ENCODE measurements at places on chromosomes 12 and 14.

- no peak for DNase-seq
These were observed 138.6 kb downstream of the RPS29 start for GRCh38 chr14:49447540-49448107.

GRCh38 chr12:93852173-93852591, 175.0 kb downstream of the CRADD start:
- DNase-seq: no peak

DNA sequence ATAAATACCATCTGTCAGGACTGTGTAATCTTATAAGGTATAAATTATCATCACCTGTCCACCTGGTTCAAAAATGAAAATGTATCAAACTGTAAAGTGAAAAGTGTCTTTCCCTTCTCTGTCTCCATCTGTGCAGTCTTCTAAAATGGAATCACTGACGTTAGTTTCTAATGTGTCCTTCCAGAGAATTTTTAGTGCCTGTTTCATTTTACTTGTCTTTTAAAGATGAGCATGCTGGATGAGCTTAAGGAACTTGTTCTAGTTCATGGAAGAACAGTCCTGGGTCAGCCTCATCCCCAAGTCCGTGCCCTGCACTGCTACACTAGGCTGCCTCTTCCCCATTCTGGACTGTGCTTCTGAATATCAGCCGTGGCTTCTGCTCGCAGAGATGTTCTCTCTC, 5.4 kb upstream of the NT5DC3 start:
- no peak for DNase-seq

- DNase-seq: no peak
These were observed 130.7 kb downstream of the NTF3 start for GRCh38 chr12:5562581-5562980.

DNA sequence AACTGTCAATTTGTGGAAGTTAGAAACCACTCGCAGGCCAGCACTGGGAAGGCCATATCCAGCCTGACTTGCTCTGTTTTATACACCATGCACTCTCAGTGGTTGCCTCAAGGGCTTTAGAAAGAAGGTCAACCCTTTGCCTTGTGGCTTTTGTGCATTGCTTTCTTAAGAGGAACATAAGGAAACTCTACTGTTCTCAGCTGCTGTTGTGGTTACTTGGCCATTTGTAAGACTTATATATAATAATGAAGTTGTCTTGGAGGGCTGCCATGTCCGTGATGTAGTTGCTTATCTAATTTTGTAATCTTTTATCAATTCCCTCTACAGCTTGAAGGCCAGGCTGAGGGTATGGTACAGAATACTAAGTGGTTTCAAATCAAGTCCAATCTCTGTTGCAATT, 637.8 kb downstream of the DIO2 start:
- no peak for DNase-seq

DNA sequence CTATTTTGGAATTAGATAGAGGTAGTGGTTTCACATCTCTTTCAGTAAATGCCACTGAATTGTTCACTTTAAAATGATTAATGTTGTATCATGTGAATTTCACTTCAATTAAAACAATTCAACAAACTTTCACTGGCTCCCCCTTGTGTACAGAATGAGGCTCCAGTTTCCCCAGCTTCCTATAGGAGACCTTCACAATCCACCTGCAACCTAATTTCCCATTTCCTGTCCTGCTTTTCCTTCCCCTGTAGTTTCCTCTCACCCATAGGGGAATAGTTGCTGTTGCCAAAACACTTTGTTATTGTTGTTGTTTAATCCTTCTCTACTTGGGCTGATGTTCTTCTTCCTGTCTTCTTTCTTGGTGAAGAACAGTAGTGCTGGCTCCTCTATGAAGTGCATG, 59.8 kb downstream of the NPAS3 start:
- no peak for DNase-seq

DNA sequence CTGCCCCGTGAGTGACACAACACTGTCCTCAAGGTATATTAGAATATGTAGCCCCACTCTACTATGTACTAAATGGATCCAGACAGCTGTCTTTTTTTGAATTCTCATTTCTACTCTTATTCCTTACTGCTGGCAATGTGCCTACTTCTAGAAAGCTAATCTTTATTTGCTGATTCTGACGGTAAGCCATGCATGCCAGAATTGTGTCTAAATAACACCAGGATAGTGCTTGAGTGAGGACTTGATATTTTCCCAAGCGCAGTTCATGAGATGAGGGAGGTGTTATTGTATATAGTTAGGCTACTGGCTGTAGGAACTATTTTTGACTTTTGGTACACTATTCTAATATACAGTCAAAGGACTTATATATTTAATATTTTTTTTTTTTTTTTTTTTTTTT, 316.2 kb upstream of the NAV3 start:
- DNase-seq: no peak

DNA sequence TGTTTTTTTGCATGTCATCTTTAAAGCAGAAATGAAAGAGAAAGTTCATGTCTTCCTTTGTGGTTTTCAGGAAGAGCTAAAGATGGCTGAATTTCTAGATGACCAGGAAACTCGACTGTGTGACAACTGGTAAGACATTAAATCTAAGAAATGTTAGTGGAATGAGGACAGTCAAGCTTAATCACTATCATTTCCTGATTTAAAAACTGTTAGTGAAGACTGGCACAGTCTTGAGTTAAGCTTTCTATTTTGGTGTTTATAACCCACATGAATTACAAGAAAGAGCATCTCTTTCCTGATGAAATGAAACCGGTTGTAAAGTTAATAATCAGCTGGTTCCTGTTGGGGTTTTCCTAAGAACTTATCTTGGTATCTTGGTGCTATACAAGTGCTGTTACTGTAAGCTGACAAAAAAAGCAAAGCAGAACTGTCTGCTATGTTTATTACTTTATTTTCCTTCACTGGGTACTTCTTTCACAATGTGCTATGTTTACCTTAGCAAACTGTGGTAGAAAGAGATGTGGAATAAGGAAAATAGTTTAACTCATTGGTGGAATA, 5.2 kb downstream of the TRAFD1 start:
- DNase-seq: peak; percentile 13

DNA sequence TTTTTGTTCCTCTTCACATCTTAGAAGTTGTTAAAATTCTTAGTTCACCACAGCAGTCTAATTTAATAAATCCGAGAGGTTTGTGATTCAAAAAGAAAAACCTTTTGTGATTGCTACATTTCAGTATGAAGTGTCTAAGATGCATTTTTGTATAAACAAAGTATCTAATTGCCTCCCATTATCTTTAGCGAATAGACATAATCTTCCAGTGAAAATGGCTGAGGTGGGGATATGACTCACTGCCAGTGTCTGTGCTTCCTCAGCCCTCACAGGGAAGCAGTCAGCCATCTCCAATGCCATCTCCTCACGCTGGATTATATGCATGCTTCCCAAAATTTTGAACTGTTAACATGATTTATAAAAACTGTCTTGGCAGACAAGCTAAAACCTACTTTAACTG, 7.6 kb downstream of the GCH1 start:
- no peak for DNase-seq

DNA sequence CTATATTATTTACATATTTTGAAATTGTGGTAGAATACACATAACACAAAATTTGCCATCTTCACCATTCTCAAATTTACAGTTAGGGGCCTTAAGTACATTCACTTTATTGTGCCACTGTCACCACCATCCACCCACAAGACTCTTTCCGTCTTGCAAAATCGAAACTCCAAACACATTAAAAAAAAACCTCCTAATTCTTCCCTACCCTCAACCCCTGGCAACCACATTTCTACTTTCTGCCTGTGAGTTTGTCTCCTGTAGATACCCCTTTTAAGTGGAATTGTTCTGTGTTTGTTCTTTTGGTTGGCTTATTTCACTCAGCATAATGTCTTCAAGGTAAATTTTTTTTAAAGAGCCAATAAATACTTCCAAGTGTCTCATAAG, 31.6 kb upstream of the AMIGO2 start:
- peak; percentile 32 for DNase-seq

- no peak for DNase-seq
These were observed 47.7 kb downstream of the C12orf50 start for GRCh38 chr12:87981495-87981894.

DNA sequence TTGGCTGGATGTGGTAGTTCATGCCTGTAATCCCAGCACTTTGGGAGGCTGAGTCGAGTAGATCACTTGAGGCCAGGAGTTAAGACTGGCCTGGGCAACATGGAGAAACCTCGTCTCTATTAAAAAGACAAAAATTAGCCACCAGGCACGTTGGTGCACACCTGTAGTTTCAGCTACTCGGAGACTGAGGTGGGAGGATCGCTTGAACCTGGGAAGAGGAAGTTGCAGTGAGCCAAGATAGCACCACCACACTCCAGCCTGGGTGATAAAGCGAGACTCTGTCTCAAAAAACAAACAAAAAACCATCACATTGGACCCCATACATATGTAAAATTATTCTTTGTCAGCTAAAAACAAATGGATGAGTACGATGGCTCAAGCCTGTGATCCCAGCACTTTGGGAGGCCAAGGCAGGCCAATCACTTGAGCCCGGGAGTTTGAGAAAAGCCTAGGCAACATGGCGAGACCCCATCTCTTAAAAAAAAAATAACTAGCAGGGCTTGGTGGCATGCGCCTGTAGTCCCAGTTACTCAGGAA, 43.9 kb downstream of the LIMA1 start:
- DNase-seq: no peak

DNA sequence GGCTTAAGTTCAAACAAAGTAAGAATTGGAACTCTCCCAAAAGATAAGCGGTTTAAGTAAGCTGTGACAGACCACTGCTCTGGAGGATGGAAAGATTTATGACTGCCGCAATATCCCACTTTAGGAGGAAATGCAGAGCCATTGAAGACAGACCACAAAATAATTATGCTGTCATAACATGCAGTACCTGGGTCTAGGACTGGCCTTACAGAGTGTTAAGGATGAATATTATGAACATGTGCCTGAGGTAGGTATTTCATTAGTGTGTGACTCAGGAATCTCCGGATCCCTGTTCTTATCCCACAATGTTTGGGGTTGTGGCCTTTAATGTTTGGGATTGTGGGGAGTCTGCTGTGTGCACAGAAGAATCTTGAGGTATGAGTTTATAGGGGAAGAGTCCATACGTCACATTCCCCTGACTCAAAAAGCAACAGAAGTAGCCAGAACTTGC, 114.9 kb downstream of the SAMD4A start:
- no peak for DNase-seq

DNA sequence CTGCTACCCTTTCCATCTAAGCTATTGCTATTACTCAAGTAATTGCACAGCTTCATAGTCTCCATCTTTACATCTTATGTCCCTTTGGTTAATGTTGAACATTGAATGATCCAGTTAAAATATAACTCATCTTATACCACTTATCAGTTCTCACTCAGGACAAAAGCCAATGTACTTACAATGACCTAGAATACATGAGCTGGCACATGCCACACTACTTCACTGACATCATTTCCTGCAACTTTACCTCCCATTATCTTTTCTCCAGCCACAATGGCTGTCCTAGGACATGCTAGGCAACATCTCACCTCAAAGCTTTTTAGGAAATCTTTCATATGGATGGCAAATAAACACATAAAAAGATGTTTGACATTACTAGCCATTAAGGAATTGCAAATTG, 309.2 kb downstream of the FOXG1 start:
- DNase-seq: no peak

GRCh38 chr12:122963941-122964265, 2.4 kb downstream of the ABCB9 start:
- DNase-seq: no peak

GRCh38 chr14:104800015-104800770, 708 bp upstream of the ZBTB42 start:
- peak; percentile 89 for DNase-seq
